Stimulated activated CD4-positive, alpha-beta T cell treated with anti-CD3 and anti-CD28 coated beads, Interleukin-4, amount 100 ng/mL, for 24 hours (primary cell): ENCODE measurements at places on chromosomes 7 and 10.

- DNase-seq, result no peak
Observed at GRCh38 chr7:38316733-38317360, 43.4 kb upstream of the TARP start.

GRCh38 chr7:77691892-77692491, 4.3 kb upstream of the RSBN1L start:
- DNase-seq, result no peak

- no peak for DNase-seq
Observed at GRCh38 chr7:115526278-115526677, 504.3 kb downstream of the TFEC start.

DNA sequence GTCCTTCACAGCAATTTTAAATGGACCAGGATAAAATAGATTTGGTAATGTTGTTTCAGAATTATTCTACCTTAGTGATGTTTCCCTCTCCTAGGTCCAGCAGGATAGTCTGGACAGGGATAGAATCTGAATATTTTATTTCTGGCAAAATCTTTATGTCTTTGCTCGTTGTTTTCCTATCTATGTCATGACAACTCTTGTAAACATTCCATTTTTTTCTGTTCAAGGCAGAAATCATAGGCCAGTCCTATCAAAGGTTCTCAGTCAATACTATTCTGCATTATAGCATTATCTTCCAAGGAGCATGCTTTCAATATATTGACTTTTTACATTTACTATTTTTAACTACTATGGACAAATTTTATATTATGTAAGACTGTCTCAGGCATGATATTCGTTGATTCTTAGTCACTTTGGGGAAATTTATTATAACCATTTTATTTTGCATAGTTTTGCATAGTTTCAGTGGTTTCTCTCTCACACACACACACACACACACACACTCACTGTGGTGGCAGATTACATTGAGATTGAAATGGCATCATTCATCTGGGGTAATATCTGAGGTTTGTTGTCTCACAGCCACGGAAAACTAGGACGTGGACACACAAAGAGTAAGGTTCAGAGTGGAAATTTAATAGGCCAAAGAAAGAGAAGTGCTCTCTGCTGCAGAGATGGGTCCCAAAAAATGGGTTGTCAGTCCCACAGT, 17.2 kb downstream of the TAS2R60 start:
- DNase-seq, result no peak
